ENCODE measurements at places on chromosomes 5 and 9. TPM values are rescaled to one million over a fixed set of nuclear protein-coding genes. Genes with fewer than 3 reads are reported as not detected.

POLR3G gene
- 15.3 TPM for total RNA-seq

GNA14 gene
- not detected for total RNA-seq

OR1J2 gene
- total RNA-seq, result not detected

MYMK gene
- total RNA-seq, result not detected

PCDHA10 gene
- total RNA-seq, result 0.02 TPM

GRIN3A gene
- total RNA-seq, result not detected

SPATA31A3 gene
- total RNA-seq, result not detected

MOB3B gene
- 12.6 TPM for total RNA-seq

MELK gene
- total RNA-seq, result 71.7 TPM

SMIM15 gene
- 72.2 TPM for total RNA-seq

MLANA gene
- total RNA-seq, result not detected

SYNPO gene
- total RNA-seq, result 17.3 TPM

NEURL1B gene
- 9.2 TPM for total RNA-seq

BAAT gene
- total RNA-seq, result 0.56 TPM

GAS1 gene
- 0.06 TPM for total RNA-seq

ENTPD2 gene
- 3.1 TPM for total RNA-seq

IQGAP2 gene
- total RNA-seq, result 1.9 TPM

CTNND2 gene
- total RNA-seq, result 0.04 TPM

GKAP1 gene
- total RNA-seq, result 4.4 TPM

CTNNA1 gene
- total RNA-seq, result 189 TPM

PCDHGA1 gene
- total RNA-seq, result 0.26 TPM

NUTM2F gene
- total RNA-seq, result not detected

All from A549 treated with dexamethasone at 1 μM for 4 hours (cell line).